Tibial nerve (tissue), 4 donors: ENCODE measurements at places on chromosomes 4 and X. TPM values are rescaled to one million over a fixed set of nuclear protein-coding genes. Genes with fewer than 3 reads are reported as not detected.

USP17L30 gene
- total RNA-seq, result not detected

MCF2 gene
- total RNA-seq, result not detected

MAGEA6 gene
- not detected for total RNA-seq

PNMA6F gene
- total RNA-seq, result not detected

PAGE5 gene
- not detected for total RNA-seq

GUF1 gene
- 16.5 TPM for total RNA-seq

MAGEB1 gene
- not detected for total RNA-seq

- no peaks in the 10 kb centered on the region for H3K36me3 ChIP-seq
- DNase-seq, result no peak
- H3K27ac ChIP-seq, result no peak overlapping the region
- no peaks in the 10 kb centered on the region for H3K27me3 ChIP-seq
- no peaks in the 10 kb centered on the region for H3K4me1 ChIP-seq
- no peak overlapping the region for H3K4me3 ChIP-seq
Measured at GRCh38 chr4:154231806-154232478, 259.7 kb downstream of the DCHS2 start.

DNA sequence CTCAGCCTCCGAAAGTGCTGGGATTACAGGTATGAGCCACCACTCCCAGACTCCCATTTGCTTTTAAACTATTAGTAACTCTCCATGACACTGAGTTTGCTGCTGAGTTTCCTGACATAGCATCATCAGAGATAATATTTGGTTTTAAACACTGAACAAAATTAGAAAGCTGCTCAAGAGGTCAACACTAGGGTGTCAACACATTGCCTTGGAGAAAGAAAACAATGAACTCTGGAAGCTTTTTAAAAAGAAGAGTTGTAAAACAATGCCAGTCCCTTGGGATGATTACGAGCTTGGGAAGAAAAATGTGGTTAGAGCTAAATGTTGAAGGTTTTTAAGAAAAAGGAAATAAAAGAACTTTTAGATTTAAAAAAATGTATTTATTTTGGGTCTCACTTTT is 264.8 kb downstream of the CAMK2D start:
- no peak for DNase-seq
- no peak overlapping the region for H3K4me3 ChIP-seq
- peaks cover 2% of the 10 kb centered on the region for H3K36me3 ChIP-seq
- H3K27me3 ChIP-seq, result no peaks in the 10 kb centered on the region

- H3K27me3 ChIP-seq, result no peaks in the 10 kb centered on the region
- DNase-seq, result no peak
- H3K36me3 ChIP-seq, result no peaks in the 10 kb centered on the region
- H3K4me1 ChIP-seq, result no peaks in the 10 kb centered on the region
- no peak overlapping the region for H3K27ac ChIP-seq
Measured at GRCh38 chr4:142155347-142155746, 519.0 kb downstream of the IL15 start.

GRCh38 chrX:133869270-133869669 is 116.1 kb downstream of the GPC3 start:
- H3K27ac ChIP-seq, result no peak overlapping the region
- DNase-seq, result no peak
- peaks cover 18% of the 10 kb centered on the region for H3K27me3 ChIP-seq

GRCh38 chrX:125202591-125203248 is 117.0 kb upstream of the TEX13C start:
- no peak overlapping the region for H3K27ac ChIP-seq
- peaks cover 27% of the 10 kb centered on the region for H3K27me3 ChIP-seq
- no peak for DNase-seq
- no peak overlapping the region for H3K4me3 ChIP-seq
- H3K36me3 ChIP-seq, result no peaks in the 10 kb centered on the region
- H3K4me1 ChIP-seq, result no peaks in the 10 kb centered on the region

- no peaks in the 10 kb centered on the region for H3K36me3 ChIP-seq
- H3K27ac ChIP-seq, result no peak overlapping the region
- DNase-seq, result no peak
Measured at GRCh38 chrX:133530960-133531359, 115.7 kb upstream of the GPC4 start.

DNA sequence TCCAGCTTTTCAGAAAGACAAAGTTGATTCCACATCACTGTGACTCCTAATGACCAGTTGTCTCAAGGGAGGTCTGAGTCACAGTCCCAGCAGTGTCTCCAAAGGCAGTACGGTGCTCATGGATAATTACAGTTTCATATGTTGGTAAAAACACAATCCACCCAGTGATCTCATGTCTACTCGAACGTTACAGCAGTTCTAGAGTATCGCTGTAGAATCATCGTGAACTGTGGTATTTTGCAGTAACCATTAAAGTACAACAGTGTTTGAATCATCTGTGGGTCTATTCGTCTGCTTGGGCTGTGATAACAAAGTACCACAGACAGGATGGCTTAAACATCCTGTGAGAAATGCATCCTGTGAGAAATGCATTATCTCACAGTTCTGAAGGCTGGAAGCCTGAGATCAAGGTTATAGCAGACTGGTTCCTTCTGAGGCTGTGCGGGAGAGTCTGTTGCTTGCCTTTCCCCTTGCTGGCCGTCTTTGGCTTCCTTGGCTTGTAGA is 121.1 kb upstream of the SORBS2 start:
- peak overlapping the region; percentile 38 for H3K27ac ChIP-seq
- H3K27me3 ChIP-seq, result no peaks in the 10 kb centered on the region
- H3K4me3 ChIP-seq, result no peak overlapping the region
- DNase-seq, result no peak
- no peaks in the 10 kb centered on the region for H3K4me1 ChIP-seq

- H3K27me3 ChIP-seq, result no peaks in the 10 kb centered on the region
- no peak for DNase-seq
- no peak overlapping the region for H3K4me3 ChIP-seq
- no peaks in the 10 kb centered on the region for H3K36me3 ChIP-seq
- H3K4me1 ChIP-seq, result no peaks in the 10 kb centered on the region
Measured at GRCh38 chr4:181819946-181820345, 423.3 kb upstream of the TENM3 start.

DNA sequence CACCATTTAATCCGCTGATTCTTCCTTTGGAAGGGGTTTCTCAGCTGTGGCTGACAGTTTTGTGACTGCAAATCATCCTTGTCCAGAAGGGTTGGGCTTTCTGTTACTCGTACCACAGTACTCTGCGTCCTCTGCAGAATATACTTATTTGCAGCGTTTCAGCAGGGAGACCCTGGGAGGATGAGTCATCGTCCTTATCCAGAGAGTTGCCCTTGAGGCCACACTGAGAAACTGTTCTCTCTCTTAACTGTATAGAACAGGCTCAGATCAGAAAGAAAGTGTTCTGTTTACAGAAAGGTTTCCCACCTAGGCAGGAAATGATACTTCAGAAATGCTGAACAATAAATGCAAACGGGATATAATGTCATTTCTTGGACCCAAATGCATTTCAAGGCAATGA is 47.8 kb upstream of the DDX53 start:
- no peaks in the 10 kb centered on the region for H3K27me3 ChIP-seq
- no peak overlapping the region for H3K27ac ChIP-seq
- no peaks in the 10 kb centered on the region for H3K4me1 ChIP-seq
- no peak overlapping the region for H3K4me3 ChIP-seq
- H3K36me3 ChIP-seq, result no peaks in the 10 kb centered on the region
- no peak for DNase-seq

DNA sequence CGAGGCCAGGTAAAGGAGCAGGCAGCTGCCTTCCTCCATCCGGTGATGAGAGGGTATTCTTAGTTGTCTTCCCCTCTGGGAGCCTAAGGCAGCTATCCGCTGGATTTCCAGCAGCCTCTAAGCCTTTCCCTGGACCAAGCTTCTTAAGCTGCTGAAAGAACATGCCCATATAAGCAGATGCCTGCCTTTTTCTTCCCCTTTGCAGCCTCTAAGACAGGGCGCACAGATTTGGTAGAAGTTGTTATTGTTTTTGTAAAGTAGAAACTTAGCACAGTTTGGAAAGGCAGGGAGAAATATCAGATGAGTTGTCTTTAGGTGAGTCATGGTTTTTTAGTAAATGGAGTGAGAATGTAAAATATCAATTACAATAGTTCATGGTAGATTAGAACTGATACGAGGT is 210.8 kb downstream of the ARHGAP10 start:
- no peaks in the 10 kb centered on the region for H3K36me3 ChIP-seq
- H3K27me3 ChIP-seq, result no peaks in the 10 kb centered on the region
- DNase-seq, result no peak

DNA sequence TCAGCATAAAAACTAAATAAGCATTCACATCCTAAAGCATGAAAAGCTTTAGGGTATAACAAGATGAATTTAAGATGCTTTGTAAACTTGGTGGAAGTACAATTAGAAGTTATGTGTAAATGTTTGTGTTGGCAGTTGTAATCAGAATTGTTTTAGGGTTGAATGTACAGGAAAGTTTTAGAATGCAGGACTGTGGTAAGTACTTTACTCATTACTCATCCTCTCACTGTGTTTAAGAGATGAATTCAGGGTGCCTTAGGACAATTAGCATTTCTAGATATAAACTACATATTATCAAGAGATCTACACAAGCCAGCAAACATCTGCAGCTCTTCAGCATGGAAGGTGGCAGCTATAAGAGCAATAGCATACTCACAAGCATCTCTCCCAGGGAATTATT is 77.5 kb upstream of the ELOVL6 start:
- H3K36me3 ChIP-seq, result no peaks in the 10 kb centered on the region
- H3K27me3 ChIP-seq, result no peaks in the 10 kb centered on the region
- H3K27ac ChIP-seq, result no peak overlapping the region
- no peaks in the 10 kb centered on the region for H3K4me1 ChIP-seq

DNA sequence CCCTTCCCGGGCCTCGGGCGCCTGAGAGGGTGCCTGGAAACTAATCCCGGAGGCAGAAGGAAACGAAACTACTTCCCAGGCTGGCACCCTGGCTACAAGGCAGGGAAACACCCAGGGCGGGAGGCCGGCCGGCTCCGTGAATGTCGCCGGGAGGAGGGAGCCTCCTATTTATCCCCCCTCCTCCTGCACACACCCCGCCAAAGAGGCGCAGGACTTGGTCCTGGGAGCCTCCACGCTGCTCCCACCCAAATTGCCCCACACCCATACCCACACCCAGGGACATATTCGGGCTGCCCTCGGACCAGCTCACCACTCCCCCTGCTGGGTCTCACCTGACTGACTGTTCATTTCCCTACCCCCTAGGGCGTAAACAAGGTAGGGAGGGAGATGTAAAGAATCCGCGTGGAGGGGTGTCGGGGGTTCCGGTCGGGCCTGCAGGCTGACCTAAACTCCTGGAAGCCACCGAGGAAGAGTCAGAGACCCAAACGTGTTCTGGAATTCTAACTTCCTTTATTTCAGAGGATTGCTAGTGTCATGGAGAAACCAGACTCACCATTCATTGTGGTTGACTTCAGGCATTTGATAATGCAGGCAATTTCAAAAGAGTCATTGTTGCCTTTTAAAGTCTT is at the start of gene BTC:
BTC (minus strand) TSS at position 142 of the 629 bp plus-strand sequence. CDS start 198 bp downstream, outside the sequence.
- no peaks in the 10 kb centered on the region for H3K4me1 ChIP-seq
- no peaks in the 10 kb centered on the region for H3K36me3 ChIP-seq
- no peak for DNase-seq
- peak within 1 kb of the TSS; percentile 60 for H3K4me3 ChIP-seq
- no peak within 1 kb of the TSS for H3K27ac ChIP-seq
- H3K27me3 ChIP-seq, result no peaks in the 10 kb centered on the region

GRCh38 chr4:156242390-156242789 is 288.7 kb upstream of the CTSO start:
- no peak for DNase-seq
- no peak overlapping the region for H3K27ac ChIP-seq
- no peaks in the 10 kb centered on the region for H3K36me3 ChIP-seq
- no peak overlapping the region for H3K4me3 ChIP-seq

GRCh38 chrX:149910178-149910695 is 19.1 kb upstream of the HSFX4 start:
- no peak overlapping the region for H3K27ac ChIP-seq
- no peak for DNase-seq
- H3K4me1 ChIP-seq, result no peaks in the 10 kb centered on the region
- H3K27me3 ChIP-seq, result no peaks in the 10 kb centered on the region

- no peaks in the 10 kb centered on the region for H3K4me1 ChIP-seq
- no peak overlapping the region for H3K27ac ChIP-seq
- no peak for DNase-seq
- H3K4me3 ChIP-seq, result no peak overlapping the region
- no peaks in the 10 kb centered on the region for H3K27me3 ChIP-seq
Measured at GRCh38 chr4:108072300-108072699, 82.6 kb downstream of the HADH start.

GRCh38 chr4:55021214-55021613 is 104.2 kb downstream of the KDR start:
- no peaks in the 10 kb centered on the region for H3K36me3 ChIP-seq
- DNase-seq, result no peak
- H3K27me3 ChIP-seq, result no peaks in the 10 kb centered on the region
- H3K4me1 ChIP-seq, result no peaks in the 10 kb centered on the region
- H3K27ac ChIP-seq, result no peak overlapping the region
- H3K4me3 ChIP-seq, result no peak overlapping the region

GRCh38 chr4:181939199-181939945 is 303.8 kb upstream of the TENM3 start:
- H3K4me3 ChIP-seq, result no peak overlapping the region
- no peaks in the 10 kb centered on the region for H3K36me3 ChIP-seq

DNA sequence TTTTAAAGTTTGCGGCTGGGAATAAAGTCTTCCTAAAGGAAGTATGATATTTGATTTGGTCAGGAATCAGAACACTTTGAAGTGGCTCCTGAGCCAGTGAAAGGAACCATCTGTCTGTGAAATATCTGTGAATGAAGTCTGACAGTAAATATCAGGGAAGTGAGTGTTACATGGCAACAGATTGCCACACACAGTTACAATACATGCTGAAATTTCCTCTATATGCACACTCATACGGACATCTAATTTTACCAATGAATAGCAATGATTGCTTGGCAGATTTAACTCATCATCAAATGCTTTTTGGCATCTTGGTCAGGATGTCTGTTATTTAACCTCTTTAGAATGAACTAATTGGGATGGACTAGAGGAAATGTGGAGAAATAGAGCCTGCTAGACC is 1023.8 kb downstream of the FAT4 start:
- H3K4me1 ChIP-seq, result no peaks in the 10 kb centered on the region
- no peaks in the 10 kb centered on the region for H3K36me3 ChIP-seq
- H3K27ac ChIP-seq, result no peak overlapping the region
- DNase-seq, result no peak
- H3K27me3 ChIP-seq, result no peaks in the 10 kb centered on the region
- no peak overlapping the region for H3K4me3 ChIP-seq

DNA sequence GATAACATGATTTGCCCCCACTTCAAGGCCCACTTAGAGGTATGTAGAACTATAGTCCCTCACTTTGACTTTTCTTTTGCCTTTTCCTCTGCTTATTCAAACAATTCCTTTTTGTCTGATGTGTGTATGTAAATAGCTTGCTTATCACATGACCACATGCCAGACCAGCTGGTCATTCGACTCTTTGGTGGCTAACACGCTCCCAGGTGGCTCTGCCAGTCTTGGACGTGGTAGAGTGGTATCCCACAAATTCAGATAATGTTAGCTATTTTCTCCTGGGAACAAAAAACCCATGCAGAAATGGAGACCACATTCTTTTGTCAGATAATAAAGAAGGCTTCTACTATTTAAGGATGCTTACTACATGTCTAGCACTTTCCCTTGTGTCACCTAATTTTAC is 47.9 kb downstream of the ARHGAP24 start:
- no peaks in the 10 kb centered on the region for H3K4me1 ChIP-seq
- H3K27me3 ChIP-seq, result no peaks in the 10 kb centered on the region
- DNase-seq, result no peak

- DNase-seq, result no peak
- H3K27me3 ChIP-seq, result no peaks in the 10 kb centered on the region
- no peak overlapping the region for H3K4me3 ChIP-seq
- H3K4me1 ChIP-seq, result no peaks in the 10 kb centered on the region
- no peaks in the 10 kb centered on the region for H3K36me3 ChIP-seq
Measured at GRCh38 chrX:3522101-3522650, 175.7 kb upstream of the MXRA5 start.

GRCh38 chr4:1092026-1092982 is 21.1 kb downstream of the RNF212 start:
- H3K36me3 ChIP-seq, result no peaks in the 10 kb centered on the region
- no peaks in the 10 kb centered on the region for H3K4me1 ChIP-seq
- H3K27ac ChIP-seq, result no peak overlapping the region
- no peaks in the 10 kb centered on the region for H3K27me3 ChIP-seq
- H3K4me3 ChIP-seq, result no peak overlapping the region
- DNase-seq, result no peak
